ENCODE measurements at places on chromosomes 7 and 10. TPM values are rescaled to one million over a fixed set of nuclear protein-coding genes. Genes with fewer than 3 reads are reported as not detected.

DNA sequence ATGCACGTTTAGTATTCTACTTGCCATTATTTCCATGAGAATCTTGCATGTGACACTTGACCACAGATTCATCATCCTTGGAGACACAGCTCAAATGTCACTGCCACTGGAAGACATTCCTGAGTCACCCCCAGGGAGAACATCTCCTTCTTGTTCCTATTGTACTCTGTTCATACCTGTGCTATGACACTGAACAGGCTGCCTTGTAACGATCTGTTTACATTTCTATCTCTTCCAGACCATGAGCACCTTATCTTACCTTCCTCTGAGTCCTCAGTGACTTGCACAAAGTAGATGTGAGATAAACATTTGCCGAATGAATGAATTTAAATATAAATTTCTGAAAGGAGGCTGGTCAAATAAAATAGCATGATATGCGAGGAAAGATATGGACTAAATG, 331.9 kb upstream of the LRRN3 start:
- no peaks in the 10 kb centered on the region for H3K27me3 ChIP-seq
- no peak for DNase-seq
- no peak overlapping the region for H3K27ac ChIP-seq
- H3K4me1 ChIP-seq, result no peaks in the 10 kb centered on the region

DNA sequence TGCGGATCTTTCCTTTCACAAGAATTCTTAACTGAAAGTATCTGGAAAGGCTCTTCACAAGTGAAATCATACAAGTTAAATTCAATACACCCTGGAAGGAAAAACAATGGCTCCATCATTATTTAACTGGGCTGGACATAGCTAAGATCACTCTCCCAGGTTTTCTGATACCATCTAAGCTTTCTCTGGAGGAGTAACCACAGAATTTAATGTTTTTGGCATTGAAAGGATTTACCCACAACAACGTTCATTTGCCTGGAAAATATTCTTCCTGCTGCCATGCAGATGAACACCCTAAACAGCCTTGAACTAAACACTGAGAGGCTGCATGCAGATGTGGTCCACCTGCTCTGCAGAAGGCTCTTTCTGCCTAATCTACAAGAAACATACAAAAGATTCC, 4.3 kb downstream of the NEBL start:
- H3K27me3 ChIP-seq, result no peaks in the 10 kb centered on the region
- peaks cover 16% of the 10 kb centered on the region for H3K4me1 ChIP-seq
- DNase-seq, result no peak
- no peak overlapping the region for H3K4me3 ChIP-seq

GRCh38 chr7:44639671-44640321, 33.4 kb downstream of the OGDH start:
- peaks cover 2% of the 10 kb centered on the region for H3K36me3 ChIP-seq
- no peaks in the 10 kb centered on the region for H3K27me3 ChIP-seq
- no peak overlapping the region for H3K4me3 ChIP-seq
- H3K27ac ChIP-seq, result peak overlapping the region; percentile 85
- peak; percentile 21 for DNase-seq
- peaks cover 42% of the 10 kb centered on the region for H3K4me1 ChIP-seq

- H3K4me1 ChIP-seq, result no peaks in the 10 kb centered on the region
- H3K27me3 ChIP-seq, result no peaks in the 10 kb centered on the region
- no peak overlapping the region for H3K27ac ChIP-seq
- peak; percentile 6 for DNase-seq
- H3K4me3 ChIP-seq, result no peak overlapping the region
Measured at GRCh38 chr7:132650498-132650897, 74.2 kb upstream of the PLXNA4 start.

- H3K27ac ChIP-seq, result peak overlapping the region; percentile 82
- no peaks in the 10 kb centered on the region for H3K36me3 ChIP-seq
- DNase-seq, result peak; percentile 23
- H3K27me3 ChIP-seq, result no peaks in the 10 kb centered on the region
- peaks cover 41% of the 10 kb centered on the region for H3K4me1 ChIP-seq
Measured at GRCh38 chr7:121027761-121028669, 39.5 kb downstream of the CPED1 start.

- H3K27me3 ChIP-seq, result no peaks in the 10 kb centered on the region
- peaks cover 1% of the 10 kb centered on the region for H3K36me3 ChIP-seq
- DNase-seq, result no peak
- H3K4me1 ChIP-seq, result peaks cover 41% of the 10 kb centered on the region
- peak overlapping the region; percentile 9 for H3K4me3 ChIP-seq
Measured at GRCh38 chr10:124416733-124417132, 2.0 kb downstream of the OAT start.

DNA sequence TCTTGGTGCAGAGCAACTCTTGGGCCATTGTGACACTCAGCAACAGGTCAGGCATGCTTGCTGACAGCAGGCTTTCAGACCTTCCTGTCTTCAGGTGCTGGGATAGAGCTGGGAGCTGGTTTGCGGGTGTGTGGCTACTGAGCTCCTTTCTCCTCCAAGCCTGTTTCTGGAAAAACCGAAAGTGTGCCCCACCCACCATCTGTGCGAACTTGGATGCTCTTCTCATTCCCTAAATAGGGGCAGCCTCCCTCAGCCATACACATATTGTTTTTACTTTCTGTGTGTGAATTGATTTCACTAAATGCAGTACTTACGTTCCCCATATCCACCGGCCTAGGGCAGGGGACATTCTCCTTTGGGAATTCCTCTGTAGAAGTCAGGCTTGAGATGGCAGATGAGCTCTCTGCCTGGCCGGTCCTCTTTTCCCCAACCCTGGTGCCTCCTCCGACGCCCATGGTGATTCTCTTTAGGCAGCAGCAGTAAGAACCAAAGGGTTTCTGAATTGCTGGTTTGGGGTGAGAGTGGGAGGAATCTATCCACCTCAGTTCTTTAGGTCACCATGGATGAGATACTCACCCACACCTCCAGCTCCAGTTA, 6.3 kb upstream of the NEUROG3 start:
- no peak for DNase-seq
- no peak overlapping the region for H3K4me3 ChIP-seq
- H3K36me3 ChIP-seq, result no peaks in the 10 kb centered on the region
- peaks cover 16% of the 10 kb centered on the region for H3K27me3 ChIP-seq
- no peaks in the 10 kb centered on the region for H3K4me1 ChIP-seq

DNA sequence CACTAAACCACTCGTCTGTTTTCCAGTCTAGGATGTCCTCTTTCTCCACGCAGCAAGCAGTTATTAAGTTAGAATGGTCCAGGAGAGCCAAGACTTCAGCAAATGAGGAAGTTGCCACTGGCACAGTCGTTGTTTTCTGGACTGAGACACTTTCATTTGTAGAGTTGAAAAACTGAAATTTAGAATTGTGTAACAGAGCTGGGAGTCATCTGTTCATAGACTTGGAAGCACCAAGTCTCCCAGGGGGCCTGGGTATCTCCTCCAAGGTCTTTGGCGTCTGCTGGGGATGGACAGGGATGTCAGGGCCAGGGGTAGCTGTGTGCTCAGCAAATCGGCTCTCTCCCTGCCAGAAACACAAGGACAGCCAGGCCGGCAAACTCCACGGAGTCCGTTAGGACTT, 208.4 kb downstream of the FANK1 start:
- no peak overlapping the region for H3K4me3 ChIP-seq
- H3K27me3 ChIP-seq, result no peaks in the 10 kb centered on the region
- DNase-seq, result no peak
- H3K36me3 ChIP-seq, result no peaks in the 10 kb centered on the region

GRCh38 chr7:157525491-157525915, 188.7 kb downstream of the DNAJB6 start:
- no peak for DNase-seq
- no peak overlapping the region for H3K4me3 ChIP-seq
- H3K36me3 ChIP-seq, result no peaks in the 10 kb centered on the region
- no peak overlapping the region for H3K27ac ChIP-seq
- no peaks in the 10 kb centered on the region for H3K27me3 ChIP-seq

DNA sequence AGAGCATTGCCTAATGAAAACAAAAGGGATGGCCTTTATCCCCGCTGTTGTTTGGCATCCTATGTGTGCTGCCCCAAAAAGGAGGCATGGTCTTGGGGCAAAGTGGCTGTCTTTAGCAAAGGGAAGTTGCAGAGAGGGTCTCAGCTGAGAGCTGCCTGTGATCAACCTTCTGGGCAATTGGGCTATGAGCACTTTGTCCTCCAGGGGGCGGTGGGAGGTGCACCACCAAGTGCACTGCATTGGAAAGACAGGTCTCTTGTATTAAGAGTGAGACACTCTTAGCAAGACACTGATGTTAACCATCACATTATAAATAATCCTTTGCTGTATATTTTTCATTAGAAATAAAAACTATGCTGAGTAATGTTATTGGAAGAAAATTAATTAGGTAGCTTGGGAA, 314.8 kb downstream of the POM121L12 start:
- no peaks in the 10 kb centered on the region for H3K4me1 ChIP-seq
- DNase-seq, result peak; percentile 69
- no peaks in the 10 kb centered on the region for H3K27me3 ChIP-seq
- no peak overlapping the region for H3K27ac ChIP-seq
- H3K4me3 ChIP-seq, result no peak overlapping the region

DNA sequence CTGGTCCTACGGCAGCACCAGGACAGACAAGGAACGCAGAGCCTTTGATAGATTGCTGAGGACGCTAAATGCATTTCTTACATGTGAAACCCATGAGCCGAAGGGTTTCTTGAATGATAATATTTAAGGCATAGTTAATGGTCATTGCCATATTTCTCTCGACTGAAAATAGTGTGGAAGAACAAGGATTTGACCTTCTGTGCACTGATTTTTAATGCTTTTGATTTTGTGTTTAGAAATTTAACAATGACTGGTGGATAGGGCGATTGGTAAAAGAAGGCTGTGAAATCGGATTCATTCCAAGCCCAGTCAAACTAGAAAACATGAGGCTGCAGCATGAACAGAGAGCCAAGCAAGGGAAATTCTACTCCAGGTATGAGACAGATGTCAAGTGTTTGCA, 150.8 kb downstream of the NSUN6 start:
- no peaks in the 10 kb centered on the region for H3K36me3 ChIP-seq
- no peak overlapping the region for H3K27ac ChIP-seq
- H3K4me1 ChIP-seq, result no peaks in the 10 kb centered on the region
- DNase-seq, result no peak
- H3K4me3 ChIP-seq, result no peak overlapping the region

GRCh38 chr10:88149906-88150305, 286.5 kb downstream of the PTEN start:
- no peak for DNase-seq
- H3K27me3 ChIP-seq, result no peaks in the 10 kb centered on the region
- no peak overlapping the region for H3K27ac ChIP-seq
- no peak overlapping the region for H3K4me3 ChIP-seq
- H3K36me3 ChIP-seq, result no peaks in the 10 kb centered on the region

GRCh38 chr7:13257661-13258060, 570.2 kb downstream of the ARL4A start:
- no peak for DNase-seq
- H3K4me1 ChIP-seq, result no peaks in the 10 kb centered on the region
- no peak overlapping the region for H3K4me3 ChIP-seq
- no peaks in the 10 kb centered on the region for H3K27me3 ChIP-seq

DNA sequence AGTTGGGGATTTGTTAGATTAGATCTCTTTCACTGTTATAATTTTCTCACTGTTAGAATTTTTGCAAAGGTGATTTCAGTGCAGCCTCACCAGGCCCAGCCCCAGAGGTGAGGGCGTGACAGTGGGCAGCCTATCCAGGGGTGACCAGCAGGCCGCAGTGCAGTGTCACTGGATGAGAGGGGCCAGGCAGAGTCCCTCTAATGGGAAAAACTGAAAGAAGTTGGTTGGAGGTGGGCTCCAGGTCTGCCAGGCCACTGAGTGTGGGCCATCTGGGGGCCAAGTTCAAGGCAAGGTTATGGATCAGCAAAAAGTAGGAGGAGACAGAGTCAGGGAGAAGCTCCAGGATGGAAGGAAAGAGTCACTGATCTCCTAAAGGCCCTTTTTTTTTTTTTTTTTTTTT, 90.5 kb upstream of the SDK1 start:
- peak; percentile 39 for DNase-seq
- no peak overlapping the region for H3K27ac ChIP-seq
- H3K27me3 ChIP-seq, result no peaks in the 10 kb centered on the region
- no peaks in the 10 kb centered on the region for H3K4me1 ChIP-seq
- H3K4me3 ChIP-seq, result no peak overlapping the region

- H3K27ac ChIP-seq, result no peak overlapping the region
- no peaks in the 10 kb centered on the region for H3K36me3 ChIP-seq
- H3K4me3 ChIP-seq, result no peak overlapping the region
- no peak for DNase-seq
- peaks cover 30% of the 10 kb centered on the region for H3K4me1 ChIP-seq
Measured at GRCh38 chr7:142884286-142884640, 1.3 kb downstream of the TRPV6 start.

DNA sequence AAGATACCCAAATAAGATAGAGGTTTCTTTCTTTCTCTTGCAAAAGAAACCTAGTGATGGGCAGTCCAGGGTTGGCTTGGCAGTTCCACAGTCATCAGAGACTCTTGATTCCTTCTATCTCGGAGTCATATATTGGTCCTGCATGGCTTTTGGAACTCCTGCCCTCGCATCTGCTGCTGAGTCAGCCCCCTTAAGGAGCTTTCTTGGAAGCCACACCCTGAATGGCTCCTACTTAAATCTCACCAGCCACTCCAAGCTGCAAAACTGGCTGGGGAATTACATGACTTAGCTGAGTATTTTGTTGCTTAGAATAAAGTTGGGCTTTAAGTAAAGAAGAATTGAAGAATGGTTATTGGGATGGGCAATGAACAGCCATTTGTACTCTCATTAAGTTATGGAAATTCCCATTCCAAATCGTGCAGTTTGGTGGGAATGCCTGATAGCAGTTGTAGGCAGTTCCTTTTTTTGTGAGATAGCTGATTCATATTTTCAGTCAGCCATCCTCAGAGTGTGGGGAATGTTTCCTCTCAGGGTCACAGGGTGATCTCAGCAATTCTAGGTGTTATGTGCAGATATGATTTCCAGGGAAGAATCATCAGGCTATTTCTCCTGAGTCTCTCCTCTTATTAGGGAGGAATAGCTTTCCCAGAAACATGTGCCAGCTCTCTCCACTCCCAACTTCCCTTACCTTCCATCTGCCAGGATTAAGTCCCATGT, 209.9 kb downstream of the BBS9 start:
- no peak overlapping the region for H3K4me3 ChIP-seq
- DNase-seq, result no peak
- no peaks in the 10 kb centered on the region for H3K27me3 ChIP-seq
- H3K27ac ChIP-seq, result no peak overlapping the region
- H3K4me1 ChIP-seq, result no peaks in the 10 kb centered on the region
- H3K36me3 ChIP-seq, result no peaks in the 10 kb centered on the region

DNA sequence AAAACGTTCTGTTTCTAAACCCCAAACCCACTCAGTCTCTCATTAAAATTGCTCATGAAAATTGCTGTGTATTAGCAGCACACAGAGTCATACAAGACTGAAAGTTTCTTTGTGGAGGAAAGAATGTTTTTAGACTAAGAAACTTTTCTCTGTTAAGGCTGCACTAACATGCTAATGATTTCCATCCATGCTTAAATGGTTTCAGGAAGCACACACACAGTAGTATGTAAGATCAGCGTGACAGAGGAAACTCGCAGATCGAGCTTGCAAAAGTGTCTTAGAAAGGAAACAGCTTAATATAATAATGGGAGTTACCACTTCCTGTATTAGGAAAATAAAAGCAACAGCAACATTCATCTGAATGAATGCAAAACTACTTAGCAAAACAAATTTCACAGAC, 112.7 kb downstream of the ICA1 start:
- H3K27me3 ChIP-seq, result no peaks in the 10 kb centered on the region
- no peak overlapping the region for H3K4me3 ChIP-seq
- H3K4me1 ChIP-seq, result no peaks in the 10 kb centered on the region
- H3K36me3 ChIP-seq, result no peaks in the 10 kb centered on the region
- no peak for DNase-seq

UCMA gene
- total RNA-seq, result not detected

C10orf62 gene
- total RNA-seq, result not detected

FAM149B1 gene
- total RNA-seq, result 14.1 TPM

PRSS37 gene
- total RNA-seq, result not detected

POT1 gene
- total RNA-seq, result 21.6 TPM

UNC5B gene
- 22.4 TPM for total RNA-seq

CCL26 gene
- total RNA-seq, result not detected

PRKAG2 gene
- total RNA-seq, result 15.9 TPM

LFNG gene
- total RNA-seq, result 5.1 TPM

All from Caco-2 (cell line).